Transverse colon (tissue), 4 donors: ENCODE measurements at places on chromosomes 2 and 18.

DNA sequence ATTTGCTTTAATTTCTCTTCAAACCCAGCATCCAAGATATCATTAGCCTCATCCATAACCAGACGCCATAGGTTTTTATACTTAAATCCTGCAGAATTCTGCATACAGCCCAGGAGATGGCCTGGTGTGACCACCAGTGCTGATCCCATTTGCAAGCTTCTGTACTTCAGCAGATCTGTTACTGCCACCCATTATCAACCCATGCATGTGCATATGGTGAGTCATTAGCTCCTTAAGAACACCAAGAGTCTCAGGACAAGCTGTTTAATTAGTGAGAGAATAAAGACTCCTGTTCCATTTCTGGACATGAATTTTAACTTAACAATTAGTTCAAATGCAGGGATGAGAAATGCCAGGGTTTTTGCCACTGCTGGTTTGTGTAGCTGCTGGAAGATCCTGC is 110.7 kb upstream of the TANK start:
- no peak for DNase-seq

DNA sequence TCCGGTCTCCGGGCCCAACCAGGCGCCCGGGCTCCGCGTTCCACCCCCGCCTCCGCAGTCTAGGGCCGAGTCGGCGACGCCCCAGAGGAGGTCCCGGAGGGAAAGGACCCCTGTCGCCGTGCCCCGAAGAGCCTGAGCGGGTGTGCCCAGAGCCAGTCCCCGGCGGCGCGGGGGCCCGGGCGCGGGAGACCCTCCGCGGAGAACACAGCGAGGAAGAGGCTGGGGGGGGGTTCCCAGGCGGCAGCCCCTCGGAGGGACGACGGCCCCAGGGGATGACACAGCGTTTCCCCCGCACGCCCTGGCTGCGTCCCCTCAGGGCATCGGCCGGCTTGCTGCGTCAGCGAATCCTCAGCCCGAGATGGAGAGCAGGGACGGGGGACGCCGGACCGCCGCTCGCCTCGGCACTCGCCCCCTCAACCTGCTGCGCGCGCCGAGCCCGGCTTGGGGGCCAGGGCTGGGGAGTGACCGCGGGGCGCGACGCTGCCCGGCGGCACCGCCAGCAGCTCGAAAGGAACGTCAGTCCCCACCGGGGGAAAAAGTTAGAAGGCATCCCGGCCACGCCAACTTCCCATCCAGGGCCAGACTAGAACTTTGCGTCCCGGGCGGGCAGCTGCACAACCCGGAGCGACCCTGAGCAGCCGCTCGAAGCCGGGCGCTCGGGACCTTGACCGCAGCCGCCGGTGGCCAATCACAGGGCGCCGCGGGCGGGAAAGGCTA is 711 bp downstream of the SFXN5 start:
- peak; percentile 54 for DNase-seq

DNA sequence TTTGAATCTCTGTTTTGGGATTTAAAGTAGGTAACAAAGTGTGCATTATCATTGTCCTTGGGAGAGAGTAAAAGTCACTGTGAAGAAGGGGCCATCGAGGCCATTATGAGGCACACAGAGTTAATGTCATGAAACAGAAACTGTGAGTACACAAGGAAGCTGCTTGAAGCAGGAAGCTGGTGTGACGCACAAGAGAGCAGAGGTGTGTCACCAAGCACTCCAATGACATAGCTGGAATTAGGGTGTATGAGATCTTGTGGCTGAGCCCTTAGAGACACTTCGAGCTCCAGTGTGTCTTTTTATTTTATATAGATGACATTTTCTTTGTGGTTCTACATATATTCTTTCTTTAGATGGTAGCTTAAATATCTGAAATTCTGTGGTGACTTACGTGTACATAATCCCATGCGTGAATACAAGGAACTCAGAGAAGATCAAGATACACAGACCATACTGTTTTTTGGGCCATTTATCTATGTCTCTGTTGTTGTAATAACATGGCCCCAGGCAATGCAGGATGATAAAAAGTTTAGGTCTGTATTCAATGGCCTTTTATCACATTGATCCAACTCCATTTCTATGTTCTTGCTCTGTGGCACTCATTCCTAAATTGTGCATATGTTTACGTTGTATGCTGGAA is 164.7 kb upstream of the FAM98A start:
- DNase-seq = no peak

GRCh38 chr2:152644189-152644873 is 72.9 kb downstream of the PRPF40A start:
- DNase-seq = no peak

GRCh38 chr2:141766225-141766624 is 364.6 kb downstream of the LRP1B start:
- no peak for DNase-seq

GRCh38 chr18:73924836-73925235 is 222.8 kb downstream of the FBXO15 start:
- DNase-seq = no peak

GRCh38 chr2:168212167-168212566 is 35.2 kb downstream of the STK39 start:
- no peak for DNase-seq

GRCh38 chr2:64649013-64649484 is 4.7 kb downstream of the SERTAD2 start:
- DNase-seq = peak; percentile 50

DNA sequence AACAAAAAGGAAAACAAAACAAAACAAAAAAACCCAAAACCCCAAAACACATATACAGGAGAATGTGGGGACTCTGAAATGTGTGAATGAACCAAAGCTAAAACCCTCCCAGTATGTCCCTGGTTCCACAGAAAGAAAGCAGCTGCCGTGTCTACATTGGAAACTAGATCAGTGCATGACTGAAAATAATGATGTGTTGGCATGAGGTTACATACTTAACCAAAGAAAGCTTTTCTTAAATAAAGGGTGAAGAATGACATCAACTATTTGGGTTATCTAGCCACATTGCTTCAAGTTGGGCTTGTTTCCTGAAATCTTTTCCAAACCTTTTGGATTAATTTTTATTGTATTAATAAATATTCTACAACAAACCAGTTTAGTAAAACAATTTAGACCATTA is 91.9 kb upstream of the FN1 start:
- no peak for DNase-seq

GRCh38 chr2:22907330-22907729 is 477.6 kb upstream of the KLHL29 start:
- peak; percentile 12 for DNase-seq

GRCh38 chr2:16908656-16909055 is 243.0 kb upstream of the CYRIA start:
- DNase-seq = no peak

DNA sequence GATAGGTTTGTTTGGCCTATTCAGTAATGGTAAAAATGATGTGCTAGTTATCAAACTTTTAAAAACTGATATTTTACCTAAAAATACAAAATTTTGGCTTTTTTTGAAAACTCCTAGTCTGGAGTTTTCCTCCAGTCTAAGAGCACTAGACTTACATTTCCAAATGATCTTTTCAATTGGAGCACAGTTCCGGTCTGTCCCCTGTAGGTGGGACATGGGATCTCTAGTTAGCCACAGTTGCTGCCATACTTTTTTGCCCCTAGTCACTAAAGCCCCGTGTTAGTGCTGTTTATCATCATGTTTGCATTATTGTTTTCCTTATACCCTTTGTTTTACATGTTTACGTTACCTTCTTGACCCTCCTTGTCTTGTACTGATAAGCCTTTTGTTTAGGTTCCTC is 52.4 kb downstream of the RELCH start:
- DNase-seq = no peak
